Endothelial cell (in vitro differentiated cells): ENCODE measurements at places on chromosomes 16 and 17.
A peak's percentile ranks its signal among the peaks of the same experiment; 100 is the strongest.

DNA sequence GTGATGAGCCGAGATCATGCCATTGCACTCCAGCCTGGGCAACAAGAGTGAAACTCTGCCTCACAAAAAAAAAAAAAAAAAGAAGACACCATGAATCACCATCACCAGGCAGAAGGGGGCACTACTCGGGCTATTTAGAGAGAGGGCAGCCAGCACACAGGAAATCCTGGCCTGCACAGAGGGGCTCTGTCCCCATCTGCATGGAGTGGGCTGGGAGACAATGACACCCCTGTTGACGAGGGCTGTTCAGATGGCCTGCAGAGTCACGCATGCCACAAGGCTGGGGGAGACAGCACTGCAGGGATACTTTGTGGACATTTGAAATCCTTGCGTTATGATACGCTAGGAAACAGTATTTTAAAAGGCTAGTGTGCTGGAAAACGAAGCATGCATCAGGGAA lies 48.3 kb downstream of the CUEDC1 start:
- H3K27me3 ChIP-seq, result peaks cover 17% of the 10 kb centered on the region
- H3K36me3 ChIP-seq, result peaks cover 5% of the 10 kb centered on the region
- no peak for DNase-seq

DNA sequence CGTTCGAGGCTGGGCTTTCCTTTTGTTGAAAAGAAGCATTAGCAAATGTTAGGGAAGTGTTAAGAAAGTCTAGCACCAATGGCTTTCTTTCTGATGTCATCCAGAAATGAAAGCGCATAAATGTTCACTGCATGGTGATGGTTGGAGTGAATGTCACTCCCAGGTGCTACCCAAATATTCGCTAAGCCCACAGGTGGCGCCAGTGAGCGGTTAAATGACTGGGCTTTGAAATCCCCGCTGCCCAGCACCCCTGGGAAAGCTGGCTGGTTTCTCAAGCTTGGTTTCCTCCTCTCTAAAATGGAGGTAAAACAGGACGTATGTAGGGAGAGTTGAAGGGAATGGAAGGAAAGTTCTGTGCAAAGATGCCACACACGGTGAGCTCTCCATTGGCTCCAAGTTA lies 104.4 kb downstream of the IRX5 start:
- H3K4me3 ChIP-seq, result no peak overlapping the region
- H3K36me3 ChIP-seq, result no peaks in the 10 kb centered on the region
- H3K27ac ChIP-seq, result no peak overlapping the region

GRCh38 chr17:17186551-17187505 lies 19.3 kb downstream of the PLD6 start:
- H3K27ac ChIP-seq, result no peak overlapping the region
- H3K27me3 ChIP-seq, result peaks cover 5% of the 10 kb centered on the region
- H3K4me1 ChIP-seq, result peaks cover 42% of the 10 kb centered on the region
- no peak for DNase-seq

- no peak overlapping the region for H3K4me3 ChIP-seq
- H3K27me3 ChIP-seq, result peaks cover 4% of the 10 kb centered on the region
- H3K36me3 ChIP-seq, result peaks cover 2% of the 10 kb centered on the region
- no peak for DNase-seq
- no peaks in the 10 kb centered on the region for H3K4me1 ChIP-seq
Observed at GRCh38 chr16:25403852-25404251, 146.2 kb upstream of the ZKSCAN2 start.

- H3K4me1 ChIP-seq, result peaks cover 13% of the 10 kb centered on the region
- DNase-seq, result peak; percentile 19
- no peak overlapping the region for H3K27ac ChIP-seq
- H3K4me3 ChIP-seq, result no peak overlapping the region
- H3K36me3 ChIP-seq, result no peaks in the 10 kb centered on the region
- peaks cover 2% of the 10 kb centered on the region for H3K27me3 ChIP-seq
Observed at GRCh38 chr17:58172369-58173071, 5.7 kb downstream of the OR4D2 start.

DNA sequence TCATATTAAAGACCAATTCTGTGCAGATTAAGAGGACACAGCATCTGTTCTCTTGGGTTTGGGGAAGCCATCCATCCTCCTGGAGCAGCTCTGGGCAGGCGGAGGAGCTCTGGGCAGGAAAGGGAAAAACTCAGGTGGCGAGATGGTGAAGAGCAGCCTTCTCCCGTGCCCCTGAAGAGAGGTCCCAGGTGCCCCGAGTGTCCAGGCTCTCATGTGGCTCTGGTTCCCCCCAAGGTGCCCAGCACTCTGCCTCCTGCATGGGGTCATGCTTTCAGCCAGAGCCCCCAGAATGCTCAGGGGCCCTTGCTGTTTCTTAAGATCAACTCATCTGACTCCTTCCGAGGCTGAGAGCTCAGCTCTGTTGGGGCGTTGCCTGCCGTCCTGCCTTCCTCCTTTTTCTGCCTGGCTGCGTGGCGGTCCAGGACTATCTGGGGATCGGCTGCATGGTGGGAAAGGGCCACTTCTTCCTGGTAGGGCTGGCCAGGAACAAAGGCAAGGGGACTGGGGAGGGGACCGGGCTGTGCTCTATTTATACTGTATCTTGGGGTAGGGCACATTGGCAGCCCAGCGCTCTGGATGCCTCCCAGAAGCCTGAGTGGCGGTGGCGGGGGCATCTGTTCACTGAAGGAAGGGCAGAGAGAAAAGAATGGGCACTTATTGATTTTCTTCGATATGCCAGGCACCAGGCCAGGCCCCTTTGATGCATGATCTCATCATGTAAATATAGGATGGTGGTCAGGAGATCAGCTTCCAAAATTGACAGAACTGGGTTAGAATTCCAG lies 103.2 kb upstream of the SDK2 start:
- no peak overlapping the region for H3K4me3 ChIP-seq
- no peak overlapping the region for H3K27ac ChIP-seq
- no peaks in the 10 kb centered on the region for H3K36me3 ChIP-seq
- no peak for DNase-seq

DNA sequence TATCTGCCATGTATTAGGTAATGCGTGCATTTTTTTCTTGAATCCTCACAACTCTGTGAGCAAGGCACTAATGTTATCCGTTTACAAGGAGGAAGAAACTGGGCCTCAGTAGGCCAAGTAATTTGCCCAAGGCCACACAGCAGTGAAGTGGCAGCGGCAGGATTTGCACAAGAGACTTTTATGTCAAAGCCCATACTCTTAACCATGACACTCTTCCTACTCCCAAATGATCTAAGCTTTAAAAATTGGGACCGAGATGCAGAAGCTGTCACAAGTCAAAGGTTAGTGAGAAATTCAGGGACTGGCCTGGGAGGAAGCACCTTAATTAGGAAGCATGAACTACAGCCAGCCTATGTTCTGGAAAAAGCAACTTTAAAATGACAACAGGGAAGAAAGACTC lies 10.7 kb downstream of the MAP3K14 start:
- H3K4me1 ChIP-seq, result no peaks in the 10 kb centered on the region
- DNase-seq, result no peak

- peaks cover 10% of the 10 kb centered on the region for H3K27me3 ChIP-seq
- no peak overlapping the region for H3K27ac ChIP-seq
- H3K4me3 ChIP-seq, result no peak overlapping the region
- H3K36me3 ChIP-seq, result peaks cover 18% of the 10 kb centered on the region
- peaks cover 27% of the 10 kb centered on the region for H3K4me1 ChIP-seq
- no peak for DNase-seq
Observed at GRCh38 chr17:78134899-78135385, 4.4 kb downstream of the TMC8 start.

DNA sequence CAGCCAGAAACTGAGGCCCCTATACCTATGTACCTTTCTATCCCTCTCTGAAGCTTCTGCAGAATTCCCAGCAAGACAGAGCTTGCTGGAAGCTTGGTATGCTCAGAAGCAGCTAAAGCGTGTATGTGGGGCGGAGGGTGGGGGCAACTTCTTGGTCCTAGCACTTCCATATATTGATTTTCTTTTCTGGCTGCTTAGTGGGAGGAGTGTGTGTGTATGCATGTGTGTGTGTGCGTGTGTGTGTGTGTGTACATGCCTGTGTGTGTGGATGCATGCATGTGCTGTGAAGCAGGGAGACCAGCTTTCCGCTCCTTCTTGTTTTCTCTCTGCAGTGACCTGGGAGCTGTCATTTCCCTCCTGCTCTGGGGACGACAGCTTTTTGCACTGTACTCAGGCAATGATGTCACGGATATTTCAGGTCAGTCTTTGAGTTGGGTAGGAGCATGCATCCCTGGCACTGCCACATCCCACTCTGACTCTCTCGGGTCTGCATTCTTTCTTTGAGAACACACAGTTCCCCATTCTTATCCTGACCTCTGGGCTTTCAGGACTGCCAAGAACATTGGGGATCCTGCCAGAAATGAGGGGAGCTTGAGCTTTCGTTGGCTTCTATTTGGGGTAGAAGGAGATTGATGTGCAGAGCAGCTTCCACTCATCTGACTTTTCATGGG lies 10.7 kb downstream of the HPR start:
- peaks cover 9% of the 10 kb centered on the region for H3K36me3 ChIP-seq
- H3K4me1 ChIP-seq, result peaks cover 35% of the 10 kb centered on the region
- H3K27me3 ChIP-seq, result peaks cover 8% of the 10 kb centered on the region
- peak overlapping the region; percentile 70 for H3K27ac ChIP-seq
- H3K4me3 ChIP-seq, result peak overlapping the region; percentile 62

- H3K4me1 ChIP-seq, result peaks cover 20% of the 10 kb centered on the region
- peaks cover 14% of the 10 kb centered on the region for H3K36me3 ChIP-seq
Observed at GRCh38 chr17:80603396-80603795, 58.8 kb downstream of the RPTOR start.

GRCh38 chr17:73348018-73348828 lies 36.4 kb upstream of the CDC42EP4 start:
- H3K4me1 ChIP-seq, result peaks cover 3% of the 10 kb centered on the region
- H3K27ac ChIP-seq, result no peak overlapping the region
- H3K36me3 ChIP-seq, result no peaks in the 10 kb centered on the region
- no peak overlapping the region for H3K4me3 ChIP-seq

GRCh38 chr17:80527016-80527645 lies 17.5 kb upstream of the RPTOR start:
- H3K27me3 ChIP-seq, result peaks cover 3% of the 10 kb centered on the region
- no peak overlapping the region for H3K27ac ChIP-seq
- no peaks in the 10 kb centered on the region for H3K36me3 ChIP-seq
- no peaks in the 10 kb centered on the region for H3K4me1 ChIP-seq
- H3K4me3 ChIP-seq, result no peak overlapping the region
- no peak for DNase-seq

GRCh38 chr17:40932608-40933007 lies 4.8 kb downstream of the KRT23 start:
- H3K36me3 ChIP-seq, result no peaks in the 10 kb centered on the region
- no peak for DNase-seq
- H3K27ac ChIP-seq, result no peak overlapping the region
- H3K27me3 ChIP-seq, result peaks cover 3% of the 10 kb centered on the region
- H3K4me1 ChIP-seq, result no peaks in the 10 kb centered on the region
- H3K4me3 ChIP-seq, result no peak overlapping the region

DNA sequence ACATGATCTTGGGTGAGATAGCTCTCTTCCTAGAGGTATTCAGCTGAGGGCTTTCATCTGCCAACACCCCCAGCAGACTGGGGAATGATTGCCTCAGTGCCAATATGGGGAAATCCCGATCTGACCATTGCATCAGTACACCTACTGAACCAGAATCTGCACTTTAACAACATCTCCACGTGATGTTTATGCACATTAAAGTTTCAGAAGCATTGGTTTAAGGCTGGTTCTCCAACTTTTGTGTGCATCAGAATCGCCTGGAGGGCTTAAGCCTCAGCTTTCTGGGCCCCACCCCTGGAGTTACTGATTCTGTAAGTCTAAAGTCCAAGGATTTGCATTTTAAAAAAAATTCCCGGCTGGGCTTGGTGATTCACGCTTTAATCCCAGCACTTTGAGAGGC lies 123.6 kb upstream of the MED13 start:
- DNase-seq, result no peak
- H3K27ac ChIP-seq, result no peak overlapping the region
- no peak overlapping the region for H3K4me3 ChIP-seq
- H3K36me3 ChIP-seq, result no peaks in the 10 kb centered on the region
- H3K4me1 ChIP-seq, result no peaks in the 10 kb centered on the region
- peaks cover 1% of the 10 kb centered on the region for H3K27me3 ChIP-seq

DNA sequence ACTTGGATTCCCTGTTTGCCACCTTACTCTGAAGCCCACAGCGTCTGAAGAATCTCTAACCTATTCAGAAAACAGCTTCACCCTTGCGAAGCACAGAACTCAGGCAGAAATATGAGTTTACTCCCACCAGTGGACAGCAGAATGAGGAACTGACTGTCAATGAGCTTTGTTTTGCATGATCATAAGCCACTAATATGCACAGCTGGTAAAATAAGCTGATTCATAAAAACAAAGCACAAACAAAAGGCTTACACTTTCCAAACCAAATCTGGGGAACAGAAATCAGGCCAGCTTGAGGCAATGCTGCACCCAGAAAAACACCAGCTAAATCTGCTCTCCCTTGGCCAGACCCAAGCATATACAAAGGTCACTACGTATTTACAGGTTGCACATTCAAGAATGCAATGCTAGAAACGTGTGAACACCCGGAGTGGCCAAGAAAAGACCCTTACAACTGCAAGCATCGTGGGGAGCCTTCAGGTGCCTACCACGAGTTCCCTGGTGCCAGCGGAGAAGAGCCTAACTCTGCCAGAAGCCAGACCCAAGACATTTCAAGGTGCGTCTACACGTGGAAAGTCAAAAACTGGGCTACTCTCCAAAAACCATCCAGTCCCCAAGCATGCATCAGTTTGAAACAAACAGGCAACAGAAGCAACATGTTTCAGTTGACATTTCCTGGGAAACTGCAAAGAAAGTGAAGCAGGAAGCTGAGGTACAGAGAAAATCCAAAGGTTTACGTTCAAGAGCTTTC lies 207.1 kb downstream of the ZFHX3 start:
- peaks cover 3% of the 10 kb centered on the region for H3K27me3 ChIP-seq
- H3K36me3 ChIP-seq, result no peaks in the 10 kb centered on the region
- no peak for DNase-seq
- peaks cover 27% of the 10 kb centered on the region for H3K4me1 ChIP-seq

- H3K27me3 ChIP-seq, result peaks cover 5% of the 10 kb centered on the region
- H3K4me3 ChIP-seq, result no peak overlapping the region
- H3K4me1 ChIP-seq, result peaks cover 6% of the 10 kb centered on the region
- H3K36me3 ChIP-seq, result peaks cover 4% of the 10 kb centered on the region
- no peak for DNase-seq
- no peak overlapping the region for H3K27ac ChIP-seq
Observed at GRCh38 chr17:16516594-16517051, 24.6 kb upstream of the LRRC75A start.

- H3K36me3 ChIP-seq, result peaks cover 4% of the 10 kb centered on the region
- H3K4me1 ChIP-seq, result no peaks in the 10 kb centered on the region
- H3K4me3 ChIP-seq, result no peak overlapping the region
- H3K27me3 ChIP-seq, result no peaks in the 10 kb centered on the region
- H3K27ac ChIP-seq, result no peak overlapping the region
Observed at GRCh38 chr17:60656499-60656898, 21.2 kb upstream of the BCAS3 start.

DNA sequence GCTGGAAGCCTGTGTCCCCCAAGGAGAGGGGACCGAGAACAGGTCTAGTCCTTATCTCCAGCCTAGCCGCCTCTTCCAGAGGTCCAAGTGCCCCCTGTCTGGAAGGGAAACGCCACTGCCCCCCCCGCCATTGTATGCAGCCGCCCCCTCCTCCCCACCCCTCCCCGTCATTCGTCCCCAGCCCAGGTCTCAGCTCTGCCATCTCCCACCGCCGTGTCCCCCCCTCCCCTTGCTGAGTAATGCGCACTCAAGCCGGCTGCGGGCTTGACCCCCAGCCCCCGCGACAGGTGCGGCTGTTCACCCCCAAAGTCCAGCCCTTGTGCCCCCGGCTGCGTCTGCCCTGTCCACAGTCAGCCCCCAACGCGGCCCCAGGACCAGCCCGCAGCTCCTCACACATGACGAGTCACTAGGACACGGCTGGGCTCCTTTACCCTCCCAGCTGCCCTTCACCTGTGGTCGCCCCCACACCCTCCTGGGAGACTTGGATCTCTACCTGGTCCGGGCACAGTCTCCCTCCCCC lies 622 bp downstream of the GPRC5B start:
- peaks cover 28% of the 10 kb centered on the region for H3K4me1 ChIP-seq
- peak; percentile 43 for DNase-seq
- no peak overlapping the region for H3K27ac ChIP-seq
- H3K4me3 ChIP-seq, result peak overlapping the region; percentile 97
- H3K27me3 ChIP-seq, result peaks cover 7% of the 10 kb centered on the region
